Activated CD4-positive, alpha-beta T cell treated with anti-CD3 and anti-CD28 coated beads for 36 hours (primary cell): ENCODE measurements at places on chromosomes 1 and 21.

DNA sequence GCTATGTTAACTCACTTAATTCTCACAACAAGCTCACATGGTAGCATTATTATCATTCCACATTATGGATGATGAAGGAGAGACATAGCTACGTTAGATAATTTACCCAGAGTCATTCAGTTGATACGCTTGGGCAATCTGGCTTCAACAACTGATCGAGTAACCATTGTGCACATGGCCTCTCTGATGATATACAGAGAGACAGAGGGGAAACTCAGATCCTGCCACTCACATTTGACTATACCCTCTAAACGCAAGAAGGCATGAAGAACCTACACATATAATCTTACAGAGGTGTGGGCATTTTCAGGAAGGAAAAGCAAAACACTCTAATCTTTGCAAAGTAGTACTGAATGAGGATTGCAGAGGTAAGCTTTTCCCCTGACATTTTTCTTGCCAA is 360.1 kb downstream of the BARHL2 start:
- no peak overlapping the region for H3K27ac ChIP-seq
- DNase-seq = no peak
- H3K4me1 ChIP-seq = no peaks in the 10 kb centered on the region
- no peaks in the 10 kb centered on the region for H3K36me3 ChIP-seq
- H3K4me3 ChIP-seq = no peak overlapping the region
- peaks cover 2% of the 10 kb centered on the region for H3K27me3 ChIP-seq

DNA sequence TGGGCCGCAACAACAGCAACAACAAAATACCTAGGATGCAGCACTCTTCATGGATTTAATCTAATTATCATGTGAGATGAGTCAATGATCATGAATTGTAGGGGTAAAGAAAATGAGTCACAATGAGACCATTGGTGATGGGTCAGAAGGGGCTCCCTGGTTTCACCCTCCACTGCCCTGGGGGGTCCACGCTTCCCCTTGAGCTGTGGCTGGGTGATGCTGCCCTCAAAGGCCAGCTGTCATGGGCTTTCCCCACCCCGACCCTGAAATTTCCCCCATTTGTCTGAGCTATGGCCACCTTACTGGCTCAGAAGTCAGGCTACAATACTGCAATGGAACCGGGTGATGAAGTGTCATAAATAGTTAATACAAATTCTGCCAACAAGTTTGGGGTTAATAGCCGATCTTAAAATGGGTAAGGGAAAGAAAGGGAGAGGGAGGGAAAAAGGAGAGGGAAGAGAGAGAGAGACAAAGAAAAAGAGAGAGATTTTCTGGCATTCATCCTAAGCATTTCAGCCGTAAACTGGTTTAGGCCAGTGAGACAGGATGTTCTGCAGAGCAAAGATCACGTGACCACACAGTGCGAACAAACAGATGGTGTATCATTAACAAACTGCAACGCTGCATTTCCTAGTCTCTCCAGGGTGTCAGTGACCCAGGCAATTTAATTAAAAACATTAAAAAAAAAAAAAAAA is 143.4 kb upstream of the ERRFI1 start:
- no peaks in the 10 kb centered on the region for H3K27me3 ChIP-seq
- H3K36me3 ChIP-seq = peaks cover 2% of the 10 kb centered on the region
- DNase-seq = peak; percentile 65
- peak overlapping the region; percentile 93 for H3K27ac ChIP-seq

DNA sequence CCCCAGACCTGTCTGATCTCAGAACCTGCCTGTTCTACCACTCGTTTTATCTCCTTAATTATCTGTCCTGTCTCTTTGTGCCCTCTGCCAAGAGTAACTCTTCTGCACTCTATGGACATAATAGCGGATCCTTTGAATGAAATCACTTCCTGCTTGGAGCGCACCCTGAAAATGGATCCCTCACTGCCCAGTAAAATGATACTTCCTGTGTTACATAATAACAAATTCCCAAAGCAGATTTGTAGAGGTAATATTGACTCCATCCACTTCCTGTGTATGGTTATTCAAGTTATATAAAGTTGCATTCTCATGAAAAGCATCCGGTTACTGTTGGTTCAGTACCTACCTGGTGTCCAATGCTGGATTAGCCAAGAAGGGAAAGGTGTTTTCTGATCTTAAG is 246.0 kb downstream of the TRABD2B start:
- no peaks in the 10 kb centered on the region for H3K4me1 ChIP-seq
- no peaks in the 10 kb centered on the region for H3K36me3 ChIP-seq
- H3K27me3 ChIP-seq = peaks cover 2% of the 10 kb centered on the region
- DNase-seq = no peak

DNA sequence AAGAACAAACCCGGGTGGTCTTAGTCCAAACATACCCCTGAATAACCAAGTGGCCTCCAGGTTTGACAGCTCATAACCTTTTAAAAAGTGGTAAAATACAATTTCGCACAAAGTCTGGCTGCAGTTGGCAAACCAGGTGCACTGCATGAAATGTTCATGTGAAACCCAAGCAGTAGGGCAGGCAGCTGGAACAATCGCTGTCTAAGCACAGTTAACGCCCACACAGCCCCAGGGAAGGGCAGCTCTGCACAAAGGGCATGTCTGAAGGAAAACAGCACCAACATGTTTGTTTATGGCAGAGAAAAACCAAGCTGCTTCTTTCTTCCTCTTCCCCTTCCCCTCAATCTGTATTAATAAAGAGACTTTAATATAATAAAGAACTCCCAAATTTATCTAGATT is 49.5 kb downstream of the KIAA1614 start:
- peaks cover 3% of the 10 kb centered on the region for H3K4me1 ChIP-seq
- H3K4me3 ChIP-seq = no peak overlapping the region
- H3K36me3 ChIP-seq = peaks cover 33% of the 10 kb centered on the region
- no peak for DNase-seq
- H3K27me3 ChIP-seq = no peaks in the 10 kb centered on the region

GRCh38 chr21:24590261-24590660 is 1017.0 kb downstream of the MRPL39 start:
- no peak overlapping the region for H3K4me3 ChIP-seq
- no peaks in the 10 kb centered on the region for H3K36me3 ChIP-seq
- no peak for DNase-seq
- H3K27ac ChIP-seq = no peak overlapping the region
- no peaks in the 10 kb centered on the region for H3K4me1 ChIP-seq

DNA sequence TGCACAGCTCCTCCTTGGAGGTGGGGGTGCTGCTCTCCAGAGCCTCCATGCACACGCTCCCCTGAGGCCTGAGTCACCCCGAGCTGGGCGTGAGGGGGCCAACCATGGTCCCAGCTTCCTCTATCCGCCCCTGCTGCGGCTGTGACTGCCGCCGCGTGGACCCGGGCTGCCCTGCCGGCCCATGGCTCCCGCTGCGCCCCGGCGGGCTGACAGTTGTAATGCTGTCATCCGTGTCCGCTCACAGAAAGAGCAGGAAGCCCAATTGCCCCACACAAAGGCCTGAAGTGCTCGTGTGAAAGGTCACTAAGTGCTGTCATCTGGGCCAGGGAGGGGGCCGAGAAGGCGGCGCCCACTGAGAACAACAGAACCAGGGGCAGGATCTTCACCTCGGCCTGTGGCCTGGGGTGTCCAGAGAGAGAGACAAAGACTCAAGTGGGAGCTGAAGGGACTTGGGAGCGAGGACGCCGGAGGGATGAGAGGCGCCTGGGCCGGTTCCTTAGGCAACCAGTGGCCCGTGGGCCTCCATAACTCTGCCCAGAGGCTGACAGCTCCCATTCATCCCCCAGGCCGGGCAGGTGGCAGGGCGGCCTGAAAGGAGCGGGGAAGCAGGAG is 31.5 kb downstream of the OLIG1 start:
- H3K27me3 ChIP-seq = peaks cover 5% of the 10 kb centered on the region
- no peak overlapping the region for H3K4me3 ChIP-seq
- H3K4me1 ChIP-seq = no peaks in the 10 kb centered on the region

- H3K36me3 ChIP-seq = no peaks in the 10 kb centered on the region
- H3K27me3 ChIP-seq = peaks cover 3% of the 10 kb centered on the region
- H3K4me1 ChIP-seq = no peaks in the 10 kb centered on the region
- no peak for DNase-seq
Observed at GRCh38 chr1:29805122-29805895, 569.0 kb downstream of the PTPRU start.

GRCh38 chr1:70717656-70718055 is 306.6 kb downstream of the CTH start:
- no peak overlapping the region for H3K4me3 ChIP-seq
- DNase-seq = no peak
- H3K4me1 ChIP-seq = no peaks in the 10 kb centered on the region
- H3K36me3 ChIP-seq = no peaks in the 10 kb centered on the region
- H3K27me3 ChIP-seq = no peaks in the 10 kb centered on the region

DNA sequence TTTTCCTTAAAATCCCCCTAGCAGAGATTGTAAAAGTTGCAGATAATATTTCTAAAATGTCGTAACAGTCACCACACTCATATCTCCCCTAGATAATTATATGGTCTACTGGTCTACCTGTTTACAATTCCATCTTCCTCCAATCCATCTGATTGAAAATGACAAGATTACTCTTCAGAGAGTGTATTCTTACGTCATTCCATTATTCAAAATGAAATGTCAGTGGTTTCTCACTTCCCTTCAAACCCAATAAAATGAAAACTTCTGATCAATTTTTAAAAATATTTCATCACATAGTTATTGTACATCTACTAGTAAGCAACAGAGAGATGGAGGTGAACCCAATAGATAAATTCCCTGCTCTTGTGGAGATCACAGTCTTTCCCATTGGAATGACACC is 202.2 kb upstream of the C8B start:
- H3K27ac ChIP-seq = no peak overlapping the region
- no peaks in the 10 kb centered on the region for H3K4me1 ChIP-seq

GRCh38 chr1:187516874-187517273 is 688.1 kb downstream of the PLA2G4A start:
- no peaks in the 10 kb centered on the region for H3K27me3 ChIP-seq
- no peaks in the 10 kb centered on the region for H3K36me3 ChIP-seq
- no peak for DNase-seq
- no peak overlapping the region for H3K4me3 ChIP-seq
- H3K27ac ChIP-seq = no peak overlapping the region

- peaks cover 27% of the 10 kb centered on the region for H3K27me3 ChIP-seq
- no peak overlapping the region for H3K27ac ChIP-seq
- DNase-seq = no peak
- H3K4me1 ChIP-seq = no peaks in the 10 kb centered on the region
- no peaks in the 10 kb centered on the region for H3K36me3 ChIP-seq
Observed at GRCh38 chr1:85208488-85208887, 7.7 kb upstream of the SYDE2 start.

DNA sequence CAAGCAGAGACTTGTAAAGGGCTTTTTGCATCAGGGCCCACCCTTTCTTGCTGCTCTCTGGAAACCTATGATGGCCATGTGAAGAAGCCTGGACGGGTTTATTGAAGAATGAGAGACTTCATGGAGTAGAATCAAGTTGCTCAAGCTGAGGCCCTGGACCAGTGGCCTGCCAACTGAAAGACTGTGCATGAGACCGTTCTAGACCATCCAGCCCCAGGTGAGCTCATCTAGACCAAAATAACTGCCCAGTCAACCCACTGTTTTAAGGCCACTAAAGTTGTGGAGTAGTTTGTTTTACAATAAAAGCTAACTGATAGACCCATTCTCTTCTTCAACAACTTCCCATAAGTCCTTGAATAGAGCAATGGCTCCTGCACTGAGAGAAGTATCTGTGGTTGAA is 11.8 kb upstream of the ENAH start:
- H3K36me3 ChIP-seq = no peaks in the 10 kb centered on the region
- no peak overlapping the region for H3K27ac ChIP-seq

- no peaks in the 10 kb centered on the region for H3K36me3 ChIP-seq
- H3K27ac ChIP-seq = no peak overlapping the region
- H3K4me1 ChIP-seq = peaks cover 1% of the 10 kb centered on the region
- H3K27me3 ChIP-seq = peaks cover 23% of the 10 kb centered on the region
- H3K4me3 ChIP-seq = no peak overlapping the region
Observed at GRCh38 chr1:71087060-71087459, 6.2 kb upstream of the ZRANB2 start.

DNA sequence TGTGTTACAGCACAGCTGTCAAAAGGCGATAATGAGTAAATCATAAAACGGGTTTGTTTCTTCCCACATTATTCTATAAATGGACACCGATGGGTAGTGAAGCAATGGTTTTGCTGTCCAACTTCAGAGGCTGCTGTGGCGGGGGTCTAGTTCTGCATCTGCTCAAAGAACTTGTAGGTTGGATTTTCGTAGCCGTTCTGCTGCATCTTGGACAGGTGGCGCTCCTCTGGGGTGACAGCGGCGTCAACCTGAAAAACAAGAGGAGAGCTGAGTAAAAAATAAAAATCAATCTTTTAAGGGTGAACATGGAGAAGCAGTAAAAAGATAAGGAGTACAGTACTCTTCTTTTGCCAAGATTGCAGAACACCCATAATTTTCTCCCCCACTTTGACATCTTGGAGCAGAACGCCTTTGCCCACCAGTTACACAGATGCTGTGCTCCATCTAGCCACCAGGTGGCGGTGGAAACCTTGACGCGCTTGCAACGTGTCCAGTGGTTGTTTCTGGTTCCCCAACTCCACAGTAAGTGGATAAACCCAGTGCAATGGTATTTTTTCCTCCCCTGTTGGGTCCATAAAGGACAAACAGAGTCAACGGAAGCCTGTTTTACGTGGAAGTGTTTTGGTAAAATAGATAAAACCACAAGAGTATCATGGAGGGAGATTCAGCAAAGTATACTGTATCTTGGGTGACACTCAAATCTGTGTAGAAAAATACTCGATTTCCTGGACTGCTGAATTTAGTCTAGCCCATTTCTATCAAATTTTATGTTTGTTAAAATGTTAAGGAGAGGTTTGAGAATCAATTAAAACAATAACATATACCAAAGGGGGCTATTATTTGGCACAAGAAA is 147.0 kb downstream of the GABPA start:
- peaks cover under 1% of the 10 kb centered on the region for H3K36me3 ChIP-seq
- H3K27ac ChIP-seq = no peak overlapping the region
- DNase-seq = peak; percentile 74
- no peaks in the 10 kb centered on the region for H3K27me3 ChIP-seq
- H3K4me1 ChIP-seq = no peaks in the 10 kb centered on the region
- H3K4me3 ChIP-seq = no peak overlapping the region

- no peak overlapping the region for H3K4me3 ChIP-seq
- no peaks in the 10 kb centered on the region for H3K27me3 ChIP-seq
- H3K4me1 ChIP-seq = no peaks in the 10 kb centered on the region
- no peak overlapping the region for H3K27ac ChIP-seq
Observed at GRCh38 chr1:47868348-47868676, 128.9 kb downstream of the TRABD2B start.

GRCh38 chr1:225524570-225524969 is 96.7 kb upstream of the LBR start:
- H3K36me3 ChIP-seq = no peaks in the 10 kb centered on the region
- no peak overlapping the region for H3K4me3 ChIP-seq
- H3K4me1 ChIP-seq = no peaks in the 10 kb centered on the region
- H3K27ac ChIP-seq = no peak overlapping the region
- DNase-seq = no peak

DNA sequence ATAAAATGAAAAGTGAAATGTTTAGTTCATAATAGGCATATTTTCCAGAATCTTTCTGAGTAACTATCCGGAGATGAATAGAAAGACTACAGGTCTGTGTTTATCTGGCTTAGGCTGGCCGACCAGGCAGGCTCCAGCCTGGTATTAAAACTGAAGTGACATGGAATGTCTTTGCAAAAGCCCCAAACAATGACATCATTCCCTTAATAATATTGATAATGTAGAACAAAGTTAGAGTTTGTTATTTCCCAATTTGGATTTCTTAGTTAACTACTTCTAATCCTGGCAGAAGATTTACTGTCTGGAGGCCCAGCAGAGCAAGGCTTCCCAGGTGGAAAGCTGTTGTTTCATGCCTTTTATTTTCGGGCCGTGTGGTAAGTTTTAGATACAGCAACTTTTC is 207.7 kb downstream of the GREM2 start:
- no peaks in the 10 kb centered on the region for H3K4me1 ChIP-seq
- H3K27me3 ChIP-seq = no peaks in the 10 kb centered on the region
- DNase-seq = no peak
- no peaks in the 10 kb centered on the region for H3K36me3 ChIP-seq
- no peak overlapping the region for H3K4me3 ChIP-seq
- H3K27ac ChIP-seq = no peak overlapping the region
